ENCODE measurements at places on chromosomes 2 and 18. TPM values are rescaled to one million over a fixed set of nuclear protein-coding genes. Genes with fewer than 3 reads are reported as not detected.

- no peak for DNase-seq
Observed at GRCh38 chr18:27599202-27599829, 414.2 kb upstream of the CHST9 start.

DNA sequence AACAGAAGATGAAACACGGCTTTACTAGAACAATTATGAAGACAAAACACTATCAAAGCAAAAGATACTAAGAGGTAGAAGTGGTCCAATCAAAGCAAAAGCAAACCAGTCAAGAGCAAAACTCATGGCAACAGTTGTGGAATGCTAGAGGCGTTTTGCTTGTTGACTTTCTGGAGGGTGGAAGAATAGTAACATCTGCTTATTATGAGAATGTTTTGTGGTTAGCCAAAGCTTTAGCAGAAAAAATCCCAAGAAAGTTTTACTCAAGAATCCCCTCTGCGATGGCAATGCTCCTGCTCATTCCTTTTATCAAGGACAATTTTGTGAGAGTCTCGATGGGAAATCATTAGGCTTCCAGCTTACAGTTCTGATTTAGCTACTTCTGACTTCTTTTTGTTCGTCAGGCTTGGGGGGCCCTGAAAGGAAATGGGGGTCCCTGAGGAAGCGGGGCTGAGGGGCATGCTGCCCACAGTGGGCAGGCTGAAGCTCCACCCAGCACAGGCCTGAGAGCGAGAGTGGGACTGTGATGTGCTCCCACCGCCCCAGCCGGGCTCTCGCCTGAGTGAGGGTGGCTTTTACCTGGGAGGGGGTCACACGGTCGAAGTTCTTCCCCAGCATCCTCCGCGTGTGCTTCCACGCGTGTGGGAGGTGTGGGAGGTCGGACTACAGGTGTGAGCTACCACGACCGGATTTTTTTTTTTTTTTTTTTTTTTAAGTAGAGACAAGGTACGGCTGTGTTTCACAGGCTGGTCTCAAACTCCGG lies 49.0 kb upstream of the MC4R start:
- DNase-seq = no peak

Gene PROKR1
- total RNA-seq = 0.69 TPM

DNA sequence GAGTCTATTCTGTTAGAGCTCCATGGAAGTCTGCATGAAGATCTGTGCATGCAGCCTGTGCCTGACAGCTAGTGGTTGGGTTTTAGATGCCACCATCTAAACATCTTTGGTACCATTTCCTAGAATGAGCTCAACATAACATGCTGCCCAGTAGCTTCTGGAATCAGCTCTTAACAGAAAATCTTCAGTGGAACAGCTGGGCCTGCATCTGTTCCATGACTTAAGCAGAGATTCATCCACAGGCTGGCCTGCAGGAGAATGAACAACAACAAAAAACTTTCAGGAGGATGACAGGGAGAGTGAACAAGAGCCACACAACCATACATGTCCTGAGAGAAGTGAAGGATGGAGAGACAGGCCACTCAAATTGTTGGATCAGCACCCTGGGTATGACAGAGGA lies 316.6 kb downstream of the RDH14 start:
- DNase-seq = no peak

DNA sequence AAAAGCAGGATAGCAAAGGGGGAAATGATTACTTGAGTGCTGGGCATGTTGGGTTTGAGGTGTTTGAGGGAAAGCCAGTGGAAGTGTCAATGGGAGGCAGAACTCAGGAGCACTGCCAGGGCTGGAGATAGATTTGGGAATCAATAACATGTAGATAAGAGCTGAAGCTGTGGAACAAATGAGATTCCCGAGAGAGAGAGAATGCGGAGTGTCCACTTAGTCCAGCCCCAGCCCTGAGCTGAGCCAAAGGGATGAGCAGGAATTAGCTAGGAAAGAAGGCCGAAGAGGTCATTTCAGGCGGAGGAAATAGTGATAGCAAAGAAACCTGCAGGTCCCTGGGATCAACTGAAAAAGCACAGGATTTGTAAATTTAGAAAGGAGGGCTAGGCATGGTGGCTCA lies 21.2 kb upstream of the YES1 start:
- no peak for DNase-seq

Data from urinary bladder (tissue), 4 donors.